ENCODE measurements at places on chromosomes 3 and 15. TPM values are rescaled to one million over a fixed set of nuclear protein-coding genes. Genes with fewer than 3 reads are reported as not detected.
A peak's percentile ranks its signal among the peaks of the same experiment; 100 is the strongest.

GATA2 gene
- total RNA-seq, result 36.7 TPM

DENND4A gene
- total RNA-seq, result 66.4 TPM

GASK1A gene
- 7.7 TPM for total RNA-seq

CD200 gene
- total RNA-seq, result 6.3 TPM

DNA sequence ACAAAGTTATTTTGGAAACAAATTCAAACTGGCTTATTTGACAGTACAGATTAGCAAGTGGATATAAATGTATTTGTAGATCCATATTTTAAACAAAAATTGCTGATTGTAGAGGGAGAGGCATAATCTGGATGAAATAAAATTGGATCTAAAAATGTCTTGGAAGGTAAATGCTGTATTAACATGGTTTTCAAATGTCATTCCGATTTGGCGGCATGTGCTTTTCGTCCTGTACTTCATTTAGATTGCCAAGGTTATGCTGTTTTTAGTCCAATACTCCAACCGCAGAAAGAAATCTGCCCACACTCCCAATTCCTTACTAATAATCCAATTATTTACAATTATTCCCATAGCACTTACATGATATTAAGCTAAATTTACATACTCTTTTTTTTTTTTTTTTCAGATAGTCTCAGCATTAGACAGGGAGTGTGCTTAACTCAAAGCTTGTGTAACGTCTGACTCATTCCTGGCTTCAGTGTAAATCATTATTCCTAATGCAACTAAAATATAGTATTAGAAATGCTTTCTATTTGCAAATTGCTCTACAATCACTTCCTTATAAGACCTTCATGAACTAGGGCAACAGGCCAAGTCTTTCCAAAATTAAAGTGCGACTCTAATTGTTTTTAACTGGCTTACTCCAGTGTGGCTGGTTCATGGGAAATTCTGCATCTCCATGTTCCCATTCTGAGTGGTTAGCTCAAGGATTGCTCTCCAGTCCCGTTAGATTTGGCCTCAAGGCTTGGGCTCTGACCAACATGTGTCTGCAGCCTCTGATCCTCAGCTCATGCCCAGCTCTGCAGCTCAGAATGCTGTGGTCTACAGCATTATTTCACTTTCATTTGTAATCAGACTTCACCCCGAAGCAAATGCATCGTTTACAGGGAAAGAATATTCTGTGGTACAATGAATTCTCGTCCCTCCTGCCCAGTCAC lies 103.9 kb downstream of the FBN1 start:
- no peak overlapping the region for H3K4me3 ChIP-seq
- H3K36me3 ChIP-seq, result no peaks in the 10 kb centered on the region
- H3K4me1 ChIP-seq, result no peaks in the 10 kb centered on the region
- H3K27me3 ChIP-seq, result no peaks in the 10 kb centered on the region

DNA sequence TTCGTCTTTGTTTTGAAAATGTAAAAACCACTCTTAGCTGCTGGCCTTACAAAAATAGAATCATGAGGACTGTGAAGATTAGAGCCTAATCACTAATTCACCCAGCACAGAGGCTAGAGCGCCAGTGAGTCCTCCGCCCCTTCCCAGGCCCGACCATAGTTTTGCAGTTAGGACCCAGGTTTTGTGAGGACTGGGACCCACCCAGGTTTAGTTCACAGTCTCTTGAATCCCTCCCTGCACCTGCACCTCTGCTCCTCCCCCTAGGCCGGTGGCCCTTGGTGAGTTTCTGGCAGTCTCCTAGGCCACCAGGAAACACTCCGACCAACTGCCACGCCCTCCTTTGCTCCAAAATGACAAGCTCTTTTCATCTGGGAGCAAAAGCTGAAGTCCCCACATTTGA lies 136.0 kb upstream of the CCDC54 start:
- H3K36me3 ChIP-seq, result peaks cover 10% of the 10 kb centered on the region
- peak overlapping the region; percentile 82 for H3K27ac ChIP-seq
- DNase-seq, result peak; percentile 60

DNA sequence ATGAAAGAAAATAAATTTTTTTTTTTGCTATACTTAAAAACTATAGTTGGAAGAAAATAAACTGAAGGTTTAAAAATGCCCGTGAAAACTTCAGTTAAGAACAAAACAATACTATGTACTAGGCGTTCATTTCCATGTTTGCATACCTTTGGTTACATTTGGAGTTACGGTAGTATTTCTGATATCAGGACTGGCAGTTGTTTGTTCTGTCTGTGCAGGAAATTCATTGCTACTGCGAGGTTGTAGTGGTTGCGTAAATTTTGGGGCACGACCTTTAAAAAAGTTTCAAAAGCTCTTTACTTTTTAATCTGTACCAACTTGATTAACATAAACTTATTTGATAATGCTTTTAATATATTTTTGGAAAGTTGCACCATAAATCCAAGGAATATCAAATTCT lies 47.9 kb downstream of the ST3GAL6 start:
- no peak for DNase-seq
- no peak overlapping the region for H3K27ac ChIP-seq
- H3K4me1 ChIP-seq, result no peaks in the 10 kb centered on the region
- no peaks in the 10 kb centered on the region for H3K27me3 ChIP-seq

DNA sequence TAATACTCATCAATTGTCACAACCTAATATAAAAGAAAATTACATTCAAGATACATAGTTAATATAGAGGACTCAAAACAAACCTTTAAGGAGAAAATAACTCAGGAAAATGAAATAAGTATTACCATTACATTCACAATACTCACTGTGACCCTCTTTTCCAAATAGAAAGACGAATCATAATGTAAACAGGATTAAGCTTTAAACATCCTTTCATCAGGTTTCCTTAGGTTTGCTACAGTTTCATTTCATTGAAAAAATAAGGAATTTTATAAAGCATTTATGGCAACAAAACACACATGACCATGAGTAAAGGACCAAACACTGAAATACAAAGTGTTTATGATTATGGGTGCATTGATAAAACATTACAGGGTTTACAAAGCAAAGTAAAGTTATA lies 162.7 kb downstream of the ALCAM start:
- no peaks in the 10 kb centered on the region for H3K27me3 ChIP-seq
- no peak overlapping the region for H3K4me3 ChIP-seq
- H3K36me3 ChIP-seq, result peaks cover 3% of the 10 kb centered on the region
- no peaks in the 10 kb centered on the region for H3K4me1 ChIP-seq
- DNase-seq, result no peak

DNA sequence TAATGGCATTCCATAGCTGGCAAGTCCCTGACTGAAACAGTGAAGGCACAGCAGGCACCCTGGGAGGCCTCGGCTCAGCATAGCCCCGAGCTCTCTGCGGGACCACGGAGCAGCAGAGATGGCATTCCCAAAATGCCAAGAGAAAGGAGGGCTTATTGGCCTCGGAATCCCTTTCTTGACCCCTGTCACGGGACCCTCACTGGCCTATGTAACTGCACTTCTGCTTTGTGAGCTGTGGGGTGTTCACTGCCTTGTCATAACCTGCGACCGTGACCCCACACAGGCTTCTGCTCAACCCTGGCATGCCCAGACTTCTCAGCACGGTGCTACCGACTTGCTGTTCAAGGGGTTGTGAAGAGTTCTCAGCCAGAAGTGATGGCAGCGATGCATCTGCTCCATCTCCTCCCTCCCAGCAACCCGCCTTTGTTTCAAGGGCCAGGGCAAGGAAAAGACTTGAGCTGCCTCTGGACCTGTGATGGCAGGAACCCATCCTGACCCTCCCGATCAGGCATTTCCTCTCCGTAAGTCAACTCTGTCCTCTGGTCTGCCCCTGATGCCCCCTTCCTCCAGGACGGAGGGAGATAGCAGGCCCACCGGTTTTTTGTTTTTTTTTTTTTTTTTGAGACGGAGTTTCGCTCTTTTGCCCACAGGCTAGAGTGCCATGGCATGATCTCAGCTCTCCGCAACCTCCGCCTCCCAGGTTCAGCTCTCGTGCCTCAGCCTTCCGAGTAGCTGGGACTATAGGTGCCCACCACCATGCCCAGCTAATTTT lies 30.5 kb downstream of the EHD4 start:
- DNase-seq, result no peak
- H3K4me1 ChIP-seq, result peaks cover 21% of the 10 kb centered on the region
- H3K27me3 ChIP-seq, result no peaks in the 10 kb centered on the region
- no peak overlapping the region for H3K27ac ChIP-seq
- peaks cover 16% of the 10 kb centered on the region for H3K36me3 ChIP-seq

Data from upper lobe of left lung (tissue), 6 donors.